NB4 (cell line): ENCODE measurements at places on chromosomes 13 and 19.
A peak's percentile ranks its signal among the peaks of the same experiment; 100 is the strongest.

DNA sequence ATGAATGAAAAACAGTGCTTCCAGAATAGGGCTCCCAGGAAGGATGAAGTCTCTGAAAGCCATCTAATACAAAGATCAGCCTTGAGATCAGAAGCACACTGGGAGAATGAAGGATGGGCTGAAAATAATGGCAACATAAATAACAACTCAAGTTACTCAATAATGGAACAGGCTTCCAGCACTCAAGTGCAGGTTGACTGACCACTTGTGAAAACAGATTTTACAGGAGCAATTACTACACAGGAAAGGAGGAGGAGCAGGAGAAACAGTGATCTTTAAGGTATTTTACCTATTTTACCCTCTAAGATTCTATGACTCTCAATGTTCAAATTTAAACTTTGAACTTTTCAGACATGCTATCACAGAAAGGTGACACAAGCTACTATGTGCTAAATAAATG, 106.0 kb downstream of the USP12 start:
- no peak for DNase-seq

DNA sequence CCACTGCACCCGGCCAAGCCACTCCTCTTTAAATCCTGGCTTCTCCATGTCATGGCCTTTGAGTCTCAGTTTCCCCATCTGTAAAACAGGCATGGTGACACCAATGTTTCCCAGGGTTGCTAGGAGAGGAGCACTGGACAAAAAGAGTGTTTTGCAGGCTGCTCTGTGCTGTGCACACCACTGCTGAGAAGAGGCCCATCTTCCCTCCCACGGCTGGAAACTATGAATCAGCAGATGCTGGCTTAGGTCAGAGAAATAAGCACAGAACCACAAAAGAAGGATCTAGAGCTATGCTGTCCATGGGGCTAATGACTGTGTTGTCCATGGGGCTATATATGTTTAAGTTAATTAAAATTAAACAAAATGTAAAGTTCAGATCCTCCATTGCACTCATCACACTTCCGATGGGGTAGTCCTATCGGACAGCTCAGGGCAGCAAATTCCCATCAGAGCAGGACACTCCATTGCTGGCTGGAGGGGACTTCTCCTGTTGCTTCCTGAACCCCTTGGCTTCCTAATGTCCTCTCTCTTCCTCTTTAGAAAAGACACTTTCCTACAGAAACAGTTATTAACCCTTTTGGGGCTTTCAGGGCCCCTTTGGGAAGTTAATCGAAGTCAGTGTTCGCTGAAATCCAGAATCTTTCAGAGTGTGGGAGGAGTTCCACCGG, 37.1 kb downstream of the TSHZ3 start:
- peak; percentile 78 for DNase-seq

- DNase-seq = no peak
Observed at GRCh38 chr19:31529121-31529520, 179.9 kb upstream of the TSHZ3 start.

GRCh38 chr19:43674596-43674995, 4.6 kb upstream of the PLAUR start:
- DNase-seq = peak; percentile 65

DNA sequence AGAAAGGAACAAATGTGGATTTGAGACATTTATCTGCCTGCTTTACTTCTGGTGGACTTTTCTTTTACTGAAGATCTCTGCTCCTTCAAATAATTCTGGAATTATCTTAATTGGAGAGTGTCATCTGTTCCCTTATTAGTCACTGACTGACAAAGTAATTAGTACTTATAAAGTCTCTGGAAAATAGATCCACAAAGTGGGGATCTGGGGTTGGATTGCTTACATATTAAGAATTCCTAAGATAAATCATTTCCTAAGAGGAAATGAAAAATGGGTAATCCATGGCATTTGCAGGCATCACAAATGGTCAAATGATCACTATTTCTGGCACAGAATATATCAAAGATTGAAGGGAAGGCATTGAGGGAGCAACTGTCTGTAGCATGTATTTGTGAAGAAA, 137.4 kb upstream of the SLITRK5 start:
- no peak for DNase-seq

DNA sequence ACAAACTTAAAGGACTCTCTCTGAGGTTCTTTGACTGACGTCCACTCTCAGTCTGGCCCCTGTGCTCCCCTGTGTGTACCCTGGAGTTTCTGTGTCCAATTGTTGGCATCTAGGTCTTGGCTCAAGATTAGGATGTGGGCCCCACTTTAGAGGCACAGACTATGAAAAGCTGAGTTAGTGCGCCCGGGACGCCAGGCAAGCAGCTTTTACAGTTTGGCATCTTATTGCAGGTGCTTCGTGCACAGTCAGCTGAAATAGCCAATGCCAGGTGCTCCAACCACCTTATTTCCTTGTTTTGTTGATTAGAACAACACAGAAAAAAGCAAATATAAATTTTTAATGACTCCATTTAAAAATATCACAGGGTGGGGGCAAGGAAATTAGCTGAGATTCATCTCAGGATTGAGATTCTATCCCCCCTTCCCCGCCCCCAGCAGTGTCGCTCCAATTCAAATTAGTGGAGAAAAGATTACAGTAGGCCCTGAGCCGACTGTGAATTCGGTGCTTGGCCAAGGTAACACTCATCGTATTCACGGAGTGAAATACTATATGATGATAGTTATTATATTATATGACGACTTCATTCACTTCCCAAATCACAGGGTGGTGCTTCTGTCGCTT, 4.3 kb downstream of the SOX1 start:
- no peak for DNase-seq

DNA sequence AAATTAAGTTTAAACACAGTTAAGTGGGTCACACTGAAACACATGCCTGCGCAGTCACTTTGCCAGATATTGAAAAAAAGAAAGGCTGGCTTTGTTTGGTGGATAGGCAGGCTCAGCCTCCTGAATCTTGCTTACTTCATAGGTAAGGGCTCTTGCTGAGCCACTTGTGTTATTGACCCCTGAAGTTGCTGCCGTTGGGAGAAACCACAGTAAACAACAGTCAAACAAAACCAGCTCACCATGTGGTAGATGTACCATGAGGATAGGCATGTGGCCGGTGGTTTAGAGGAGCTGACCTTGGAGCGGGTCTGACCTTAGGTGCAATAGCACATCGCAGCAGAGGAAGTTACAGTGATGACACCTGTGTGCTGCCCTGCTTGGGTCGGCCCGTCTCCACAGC, 52.2 kb downstream of the SPATA13 start:
- no peak for DNase-seq

DNA sequence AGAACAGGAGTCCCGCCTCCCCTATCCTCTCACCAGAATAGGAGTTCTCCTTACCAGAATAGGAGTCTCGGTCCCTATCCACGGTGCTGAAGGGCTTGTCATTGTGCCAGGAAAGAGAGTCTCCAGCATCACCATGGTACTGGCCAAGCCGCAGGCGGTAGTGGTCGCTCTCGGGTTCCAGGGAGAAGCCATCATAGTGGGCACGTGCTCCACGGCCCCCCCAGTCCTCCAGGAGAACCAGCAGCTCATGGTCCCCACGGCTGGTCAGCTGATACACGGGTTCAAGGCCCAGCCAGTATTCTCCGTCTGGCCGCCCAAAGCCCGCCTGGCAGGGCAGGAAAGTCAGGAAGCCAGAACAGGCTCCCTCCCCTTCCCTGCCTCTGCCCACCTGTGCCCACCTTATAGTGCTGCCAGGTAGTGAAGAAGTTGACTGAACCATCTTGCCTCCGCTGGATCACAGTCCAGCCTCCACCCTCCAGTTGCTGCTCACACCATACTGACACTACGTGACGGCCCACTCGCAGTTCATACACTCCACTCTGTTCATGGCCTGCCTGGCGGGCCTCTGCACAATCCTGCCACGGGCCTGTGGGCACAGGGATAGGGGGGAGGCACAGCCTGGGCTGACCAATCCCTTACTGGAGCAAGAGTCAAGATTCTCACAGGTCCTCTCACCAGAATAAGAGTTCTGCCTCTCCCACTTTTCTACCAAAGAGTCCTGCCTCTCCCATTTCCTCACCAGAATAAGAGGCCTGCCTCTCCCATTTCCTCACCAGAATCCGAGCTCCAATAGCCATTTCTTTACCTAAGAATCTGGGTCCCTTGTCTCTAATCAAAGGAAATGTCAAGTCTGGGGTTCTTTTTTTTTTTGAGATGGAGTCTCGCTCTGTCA, 7.4 kb downstream of the SHFL start:
- peak; percentile 61 for DNase-seq

DNA sequence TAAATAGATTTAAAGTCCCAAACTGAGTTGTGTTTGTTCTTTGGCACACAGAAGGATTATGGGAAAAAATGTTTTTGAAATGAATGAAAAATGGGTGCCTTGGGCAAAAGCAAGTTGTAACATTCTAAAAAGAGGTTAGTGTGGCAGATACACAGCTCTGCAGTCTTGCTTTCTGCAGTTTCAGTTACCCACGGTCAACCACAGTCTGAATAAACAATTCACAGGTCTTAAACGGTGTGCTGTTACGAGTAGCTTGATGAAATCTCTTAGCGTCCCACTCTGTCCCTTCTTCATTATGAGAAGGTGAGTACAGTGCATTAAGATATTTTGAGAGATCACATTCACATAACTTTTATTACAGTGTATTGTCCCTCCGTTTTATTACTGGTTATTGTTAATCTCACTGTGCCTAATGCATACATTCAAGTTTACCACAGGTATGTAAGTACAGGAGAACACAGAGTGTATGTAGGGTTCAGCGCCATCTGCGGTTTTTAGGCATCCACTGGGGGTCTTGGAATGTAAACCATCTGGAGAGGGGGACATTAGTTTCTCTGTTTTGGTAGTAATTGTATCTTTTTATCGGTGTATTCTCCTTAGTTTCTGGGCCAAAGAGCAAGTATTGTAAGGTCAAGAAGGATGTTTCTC, 8.1 kb downstream of the FARP1 start:
- DNase-seq = no peak

DNA sequence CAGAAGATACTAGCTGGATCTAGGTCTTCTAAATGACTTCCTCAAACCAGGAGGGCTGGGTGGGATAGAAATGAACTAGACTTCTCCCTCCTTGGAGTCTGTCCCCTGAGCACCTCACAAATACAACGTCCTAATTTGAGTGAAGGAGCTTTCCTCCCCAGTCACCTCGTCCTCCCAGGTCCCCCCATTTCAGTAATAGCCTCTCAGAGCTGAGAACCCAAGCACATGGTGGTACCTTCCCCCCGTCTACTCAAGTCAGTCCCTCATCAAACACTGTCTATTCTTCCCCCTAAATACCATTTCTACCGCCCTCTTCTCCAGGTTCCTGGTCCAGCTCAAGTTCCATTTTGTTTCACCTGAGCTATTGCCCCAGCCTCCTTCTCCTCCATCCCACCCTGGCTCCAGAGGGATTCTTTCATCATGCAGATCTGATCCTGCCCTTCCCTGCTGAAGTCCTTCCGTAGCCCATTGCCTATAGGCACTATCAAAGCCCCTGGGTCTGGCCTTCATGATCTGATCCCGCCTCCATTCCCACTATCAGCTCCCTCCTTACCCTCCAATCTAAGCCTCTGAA, 5.3 kb upstream of the PRKCG start:
- no peak for DNase-seq

- DNase-seq = no peak
Observed at GRCh38 chr13:97878431-97879375, 74.8 kb upstream of the IPO5 start.

GRCh38 chr19:32373585-32374295, 28.3 kb downstream of the ZNF507 start:
- DNase-seq = no peak

- no peak for DNase-seq
Observed at GRCh38 chr13:28744091-28744536, 25.3 kb upstream of the SLC46A3 start.

- DNase-seq = no peak
Observed at GRCh38 chr13:37870895-37871550, 1.5 kb upstream of the TRPC4 start.
